Natural killer cell treated with Interleukin-12 subunit alpha and Interleukin-12 subunit beta and Interleukin-15 and Interleukin-18, amount 100 ng/mL, for 72 hours (primary cell): ENCODE measurements at places on chromosomes 5 and 9. TPM values are rescaled to one million over a fixed set of nuclear protein-coding genes. Genes with fewer than 3 reads are reported as not detected.

The PITX1 gene
- total RNA-seq = not detected

The CDH9 gene
- total RNA-seq = not detected

The ALDH1A1 gene
- not detected for total RNA-seq

The IL5 gene
- 9.5 TPM for total RNA-seq

The FUBP3 gene
- total RNA-seq = 47.2 TPM

The C5orf58 gene
- total RNA-seq = not detected

The CDX1 gene
- total RNA-seq = not detected

The MCTP1 gene
- total RNA-seq = 11.2 TPM

The GRHPR gene
- 66.1 TPM for total RNA-seq

DNA sequence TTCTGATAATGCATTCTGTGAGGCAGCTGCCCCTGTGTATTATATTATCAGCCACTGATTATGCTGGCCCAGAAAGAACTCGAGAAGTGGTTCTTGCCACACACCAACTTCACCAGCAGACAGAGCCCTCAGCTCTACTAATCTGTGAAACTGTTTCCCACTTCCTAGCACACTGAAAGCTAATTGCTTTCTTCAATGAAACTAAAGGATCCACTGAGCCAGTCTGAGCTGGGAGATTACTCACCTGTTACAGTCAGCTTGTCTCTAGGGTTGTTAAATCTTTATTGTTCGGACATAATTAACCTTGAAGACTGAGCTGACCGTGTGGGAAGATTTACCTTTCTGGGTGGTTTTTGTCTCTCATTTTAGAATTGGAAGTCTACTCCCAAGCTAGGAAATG lies 263.2 kb downstream of the KCTD16 start:
- DNase-seq = no peak
- no peaks in the 10 kb centered on the region for H3K4me1 ChIP-seq
- H3K27me3 ChIP-seq = no peaks in the 10 kb centered on the region
- no peak overlapping the region for H3K4me3 ChIP-seq

DNA sequence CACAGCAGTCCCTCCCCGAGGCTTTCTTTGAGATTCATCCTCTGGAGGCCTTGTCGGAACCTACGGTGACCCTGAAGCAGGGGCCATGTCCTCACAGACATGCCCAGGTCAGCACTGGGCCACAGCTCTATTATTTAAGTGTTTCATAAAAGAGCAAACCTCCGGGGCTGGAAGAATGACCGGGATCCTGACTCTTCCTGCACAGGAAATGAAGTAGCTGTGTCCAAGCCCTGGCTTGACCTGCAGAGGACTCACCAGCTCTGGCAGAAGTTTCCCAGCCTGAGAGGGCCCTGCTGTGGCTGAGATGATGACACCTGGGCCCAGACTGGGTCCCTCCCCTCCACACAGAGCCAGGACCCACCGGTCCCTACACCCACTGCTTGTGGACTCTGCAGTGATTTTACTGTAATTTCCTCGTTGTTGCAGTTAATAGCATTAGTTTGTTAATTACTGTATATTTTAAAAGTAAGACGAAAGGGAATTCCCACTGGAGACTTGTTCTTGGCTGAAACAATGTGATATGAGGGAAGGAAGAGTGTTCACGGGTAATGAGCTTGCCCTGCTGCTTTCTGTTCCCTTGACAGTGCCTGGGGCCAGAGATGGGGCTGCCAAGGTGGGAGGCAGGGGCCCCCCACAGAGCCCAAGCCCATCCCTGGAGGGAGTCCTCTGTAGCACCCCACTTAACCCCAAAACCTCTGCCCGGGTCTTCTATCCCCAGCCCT lies 72.2 kb downstream of the PCDH1 start:
- H3K4me1 ChIP-seq = peaks cover 1% of the 10 kb centered on the region
- peaks cover 35% of the 10 kb centered on the region for H3K27me3 ChIP-seq
- no peaks in the 10 kb centered on the region for H3K36me3 ChIP-seq
- no peak overlapping the region for H3K4me3 ChIP-seq
- H3K27ac ChIP-seq = no peak overlapping the region
- DNase-seq = no peak

GRCh38 chr5:66436721-66437120 lies 159.5 kb upstream of the MAST4 start:
- peaks cover 2% of the 10 kb centered on the region for H3K27me3 ChIP-seq
- no peak for DNase-seq
- no peaks in the 10 kb centered on the region for H3K4me1 ChIP-seq
- H3K27ac ChIP-seq = no peak overlapping the region
- no peak overlapping the region for H3K4me3 ChIP-seq
- H3K36me3 ChIP-seq = no peaks in the 10 kb centered on the region

GRCh38 chr9:137989156-137989555 lies 111.6 kb downstream of the CACNA1B start:
- no peak overlapping the region for H3K4me3 ChIP-seq
- H3K4me1 ChIP-seq = no peaks in the 10 kb centered on the region
- H3K36me3 ChIP-seq = no peaks in the 10 kb centered on the region
- DNase-seq = no peak

DNA sequence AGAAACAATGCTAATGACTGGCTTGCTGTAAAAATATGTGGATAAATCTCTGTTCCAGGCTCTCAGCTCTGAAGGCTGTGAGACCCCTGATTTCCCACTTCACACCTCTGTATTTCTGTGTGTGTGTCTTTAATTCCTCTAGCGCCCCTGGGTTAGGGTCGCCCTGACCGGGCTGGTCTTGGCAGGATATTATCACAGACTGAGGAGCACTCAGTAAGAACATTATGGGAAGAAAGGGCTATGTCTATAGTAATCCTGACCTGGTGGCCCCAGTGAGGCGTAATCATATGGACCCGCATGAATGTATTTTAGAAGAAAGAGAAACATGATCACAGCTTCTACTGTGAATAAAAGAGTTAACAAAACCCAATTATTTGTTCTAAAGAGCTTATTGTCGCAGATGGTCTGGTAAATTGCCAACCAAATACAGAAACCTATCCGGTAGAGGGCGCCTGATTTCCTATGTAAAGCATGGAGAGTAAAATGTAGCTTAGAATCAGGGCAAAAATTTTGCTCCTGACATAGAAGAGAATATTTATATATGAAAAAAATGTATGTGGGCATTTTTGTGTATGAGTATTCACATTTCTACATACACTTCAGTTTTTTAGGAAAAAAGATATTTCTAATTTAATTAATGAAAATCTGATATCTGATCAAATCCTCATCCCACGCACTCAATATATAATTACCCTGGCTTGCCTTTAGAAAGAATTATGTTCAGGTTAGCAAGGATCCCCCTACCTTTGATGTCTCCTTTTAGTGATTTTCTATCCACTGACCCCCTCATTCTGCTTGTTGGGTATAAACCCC lies 5.8 kb upstream of the IFNA1 start:
- no peak overlapping the region for H3K4me3 ChIP-seq
- no peaks in the 10 kb centered on the region for H3K4me1 ChIP-seq
- H3K27me3 ChIP-seq = peaks cover 16% of the 10 kb centered on the region
- no peak overlapping the region for H3K27ac ChIP-seq
- DNase-seq = no peak
- no peaks in the 10 kb centered on the region for H3K36me3 ChIP-seq

- no peak for DNase-seq
- H3K27ac ChIP-seq = no peak overlapping the region
- H3K4me3 ChIP-seq = no peak overlapping the region
- H3K27me3 ChIP-seq = no peaks in the 10 kb centered on the region
Measured at GRCh38 chr9:137691646-137692351, 73.0 kb downstream of the EHMT1 start.

DNA sequence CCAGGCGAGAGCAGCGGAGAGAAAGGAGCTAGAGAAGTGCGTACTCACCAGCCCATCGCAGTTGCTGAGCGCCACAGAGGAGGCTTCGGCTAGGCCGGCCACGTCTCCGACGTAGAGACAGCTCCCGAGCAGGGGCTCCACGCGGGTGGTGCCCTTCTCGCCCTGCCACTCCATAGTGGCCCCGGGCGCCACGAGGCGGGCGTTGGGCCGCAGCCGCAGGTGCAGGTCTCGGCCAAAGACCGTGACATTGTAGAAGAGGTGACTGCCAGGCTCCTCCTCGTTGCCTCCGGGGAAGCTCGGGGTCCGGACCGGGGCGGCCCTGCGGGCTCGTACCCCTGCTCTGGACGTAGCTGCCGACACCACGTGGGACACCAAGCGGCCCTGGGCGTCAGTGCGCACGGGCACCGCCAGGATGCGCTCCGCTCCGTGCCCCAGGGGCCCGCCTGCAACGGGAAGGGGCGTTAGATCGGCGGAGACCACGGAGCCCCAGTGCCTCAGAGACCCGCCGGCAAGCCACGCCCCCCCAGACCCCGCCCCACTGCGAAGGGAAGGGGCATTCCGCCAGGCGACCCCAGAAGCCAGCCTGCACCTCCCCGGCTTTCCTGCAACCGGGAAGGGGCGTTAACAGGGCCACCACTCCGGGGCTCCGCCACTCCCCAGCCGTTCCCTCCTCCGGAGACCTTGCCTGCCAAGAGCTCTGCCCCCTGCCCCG lies 1.4 kb downstream of the ADAMTS2 start:
- no peak overlapping the region for H3K4me3 ChIP-seq
- H3K36me3 ChIP-seq = no peaks in the 10 kb centered on the region
- DNase-seq = no peak
- H3K4me1 ChIP-seq = no peaks in the 10 kb centered on the region
- peaks cover 50% of the 10 kb centered on the region for H3K27me3 ChIP-seq

DNA sequence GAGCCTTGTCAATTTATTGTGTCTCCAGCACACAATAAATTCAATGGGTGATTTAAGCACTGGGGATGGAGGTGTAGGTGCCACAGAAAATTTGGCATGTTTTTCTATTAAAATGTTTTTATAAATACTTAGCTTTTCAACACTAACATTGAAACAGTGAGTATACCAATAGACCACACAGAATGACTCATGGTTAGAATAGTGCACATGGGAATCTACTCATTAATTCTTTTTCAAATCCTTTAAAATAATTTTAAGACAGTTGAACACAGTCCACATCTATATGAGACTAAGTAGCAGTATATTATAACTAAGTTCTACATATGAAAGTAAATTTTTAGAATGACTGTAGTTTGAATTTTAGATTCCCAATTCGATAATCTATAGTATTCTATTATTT lies 67.1 kb downstream of the LNPEP start:
- H3K27me3 ChIP-seq = no peaks in the 10 kb centered on the region
- peaks cover 25% of the 10 kb centered on the region for H3K4me1 ChIP-seq
- H3K27ac ChIP-seq = no peak overlapping the region

GRCh38 chr5:36026706-36027465 lies 35.7 kb upstream of the UGT3A1 start:
- H3K36me3 ChIP-seq = peaks cover 4% of the 10 kb centered on the region
- no peak overlapping the region for H3K4me3 ChIP-seq
- H3K4me1 ChIP-seq = no peaks in the 10 kb centered on the region
- H3K27ac ChIP-seq = no peak overlapping the region
- peaks cover 14% of the 10 kb centered on the region for H3K27me3 ChIP-seq

DNA sequence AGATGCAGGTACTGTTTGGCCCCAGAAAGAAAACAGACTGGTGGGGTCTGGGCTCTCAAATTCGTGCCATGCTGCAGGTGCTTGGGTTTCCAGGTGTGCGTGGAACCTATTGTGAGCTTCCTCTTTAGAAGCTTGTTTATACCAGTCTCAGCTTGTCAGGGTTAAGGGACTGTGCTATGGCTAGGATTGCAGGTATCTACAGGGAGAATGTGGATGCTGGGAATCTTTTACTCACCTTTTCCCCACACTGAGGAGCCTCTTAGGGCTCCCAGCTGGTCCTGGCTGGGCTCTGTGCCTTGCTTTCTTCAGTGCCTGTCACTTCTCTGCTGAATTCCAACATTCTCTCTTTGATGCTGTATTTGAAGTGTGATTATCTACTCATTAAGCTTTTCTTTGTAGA lies 111.8 kb downstream of the WDR70 start:
- no peak overlapping the region for H3K4me3 ChIP-seq
- no peak for DNase-seq
- H3K36me3 ChIP-seq = peaks cover 14% of the 10 kb centered on the region
- no peak overlapping the region for H3K27ac ChIP-seq

DNA sequence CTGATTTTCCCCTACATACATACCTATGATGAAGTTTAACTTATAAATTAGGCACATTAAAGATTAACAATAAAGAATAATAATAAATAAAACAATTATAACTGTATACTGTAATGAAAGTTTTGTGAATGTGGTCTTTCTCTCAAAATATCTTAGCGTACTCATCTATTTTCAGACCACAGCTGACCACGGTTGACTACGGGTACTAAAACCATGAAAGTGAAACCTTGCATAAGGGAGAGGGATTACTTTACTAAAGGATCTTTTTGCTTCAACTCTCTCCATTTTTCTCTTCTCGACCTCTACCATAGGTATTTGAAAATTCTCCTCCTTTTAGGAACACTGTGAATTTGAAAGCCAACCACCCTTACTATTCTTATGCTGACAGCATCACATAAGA lies 475.5 kb downstream of the CETN3 start:
- H3K4me3 ChIP-seq = no peak overlapping the region
- no peaks in the 10 kb centered on the region for H3K27me3 ChIP-seq
- H3K4me1 ChIP-seq = no peaks in the 10 kb centered on the region
- H3K36me3 ChIP-seq = no peaks in the 10 kb centered on the region
- no peak overlapping the region for H3K27ac ChIP-seq
- DNase-seq = no peak

GRCh38 chr5:56384186-56384585 lies 151.1 kb upstream of the ANKRD55 start:
- H3K27me3 ChIP-seq = peaks cover 26% of the 10 kb centered on the region
- H3K4me3 ChIP-seq = no peak overlapping the region
- no peaks in the 10 kb centered on the region for H3K4me1 ChIP-seq

- no peak for DNase-seq
- peaks cover 4% of the 10 kb centered on the region for H3K36me3 ChIP-seq
- no peak overlapping the region for H3K4me3 ChIP-seq
- no peaks in the 10 kb centered on the region for H3K4me1 ChIP-seq
- H3K27ac ChIP-seq = no peak overlapping the region
Measured at GRCh38 chr5:174245516-174246075, 200.1 kb downstream of the NSG2 start.

DNA sequence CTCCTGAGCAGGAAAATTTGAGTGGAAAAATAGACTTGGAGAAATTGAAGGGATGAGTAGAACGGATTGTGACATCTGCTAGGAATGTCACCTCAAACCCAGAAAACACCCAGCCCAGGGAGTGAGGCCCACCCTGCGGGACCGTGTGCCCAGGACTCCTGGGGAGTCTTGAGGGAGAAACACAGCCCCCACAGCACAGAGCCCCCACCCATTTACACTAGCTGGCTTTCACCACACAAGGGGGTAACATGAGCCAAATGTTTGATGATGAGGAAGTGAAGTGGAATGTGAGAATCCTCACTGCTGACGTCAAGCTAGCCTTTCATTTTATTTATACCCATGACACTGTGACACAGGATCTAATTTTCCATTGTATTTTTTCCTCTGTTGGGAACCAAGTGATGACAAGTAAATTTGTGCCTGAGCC lies 42.8 kb upstream of the PDE8B start:
- DNase-seq = no peak
- peaks cover 13% of the 10 kb centered on the region for H3K27me3 ChIP-seq
- H3K36me3 ChIP-seq = no peaks in the 10 kb centered on the region
- no peaks in the 10 kb centered on the region for H3K4me1 ChIP-seq
- no peak overlapping the region for H3K27ac ChIP-seq
- H3K4me3 ChIP-seq = no peak overlapping the region
